A549 (cell line): ENCODE measurements at places on chromosomes 3 and 15.
A peak's percentile ranks its signal among the peaks of the same experiment; 100 is the strongest.

DNA sequence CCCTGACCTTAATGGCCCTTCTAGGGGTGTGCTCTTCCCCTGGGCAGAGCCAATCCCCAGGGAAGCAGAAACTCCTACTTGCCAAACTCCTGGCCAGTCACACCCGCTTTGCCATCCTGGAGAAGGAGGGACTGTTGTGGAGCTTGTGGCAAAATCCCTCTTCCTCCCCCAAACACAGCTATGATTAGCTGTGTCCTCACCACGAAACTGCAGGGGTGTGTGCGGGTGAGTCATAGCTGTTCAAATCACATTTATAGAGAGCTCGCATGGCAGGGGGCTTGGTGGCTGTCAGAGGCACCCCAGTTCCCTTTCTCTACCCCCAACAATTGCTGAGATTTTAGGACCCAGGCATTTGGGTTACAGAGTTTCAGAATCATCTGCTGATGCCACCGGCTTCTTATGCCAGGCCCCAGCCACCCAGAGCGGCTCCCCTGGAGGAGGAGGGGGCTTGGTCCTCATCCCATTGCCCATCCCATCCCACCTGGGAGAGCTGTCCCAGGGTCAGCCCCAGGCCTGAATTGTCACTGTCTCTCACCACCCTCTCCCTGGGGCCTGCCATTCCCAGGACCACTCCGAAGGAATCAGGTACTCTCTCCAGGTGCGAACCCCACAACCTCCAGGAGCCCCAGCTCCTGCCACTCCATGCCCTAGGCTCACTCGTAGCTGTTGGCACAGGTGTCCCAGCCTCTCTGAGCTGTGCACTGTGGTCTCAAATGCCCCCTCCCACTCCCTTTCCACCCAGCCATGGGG is 28.8 kb upstream of the MAGEF1 start:
- no peak for DNase-seq

DNA sequence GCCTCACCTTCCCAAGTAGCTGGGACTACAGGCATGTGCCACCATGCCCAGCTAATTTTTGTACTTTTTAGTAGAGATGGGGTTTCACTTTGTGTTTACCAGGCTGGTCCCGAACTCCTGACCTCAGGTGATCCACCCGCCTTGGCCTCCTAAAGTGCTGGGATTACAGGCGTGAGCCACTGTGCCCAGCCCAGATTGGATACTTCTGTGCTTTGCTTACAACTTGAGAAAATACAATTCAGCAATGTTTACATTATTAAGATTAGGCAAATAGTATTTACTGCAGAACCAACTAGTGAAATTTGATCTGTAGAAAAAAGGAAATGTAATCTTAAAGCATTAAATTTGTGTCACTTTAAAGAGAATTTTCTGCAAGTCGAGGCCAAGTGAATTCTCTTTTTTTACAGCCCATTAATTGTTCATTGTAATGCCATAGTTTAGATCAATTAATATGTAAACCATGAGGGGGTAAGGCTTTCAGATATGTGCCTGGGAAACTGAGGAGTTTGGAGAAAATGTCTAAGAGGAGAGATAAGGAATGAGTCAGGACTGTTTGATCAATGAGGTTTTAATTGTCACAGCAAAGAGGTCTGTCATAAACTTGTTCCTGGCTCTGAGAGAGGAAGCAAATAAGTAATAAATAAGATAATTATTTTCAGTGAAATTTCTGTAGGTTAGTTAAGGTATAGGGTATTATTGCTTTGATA is 15.3 kb downstream of the PYDC2 start:
- DNase-seq = no peak

- DNase-seq = no peak
Observed at GRCh38 chr3:135868801-135869200, 96.7 kb upstream of the PPP2R3A start.

DNA sequence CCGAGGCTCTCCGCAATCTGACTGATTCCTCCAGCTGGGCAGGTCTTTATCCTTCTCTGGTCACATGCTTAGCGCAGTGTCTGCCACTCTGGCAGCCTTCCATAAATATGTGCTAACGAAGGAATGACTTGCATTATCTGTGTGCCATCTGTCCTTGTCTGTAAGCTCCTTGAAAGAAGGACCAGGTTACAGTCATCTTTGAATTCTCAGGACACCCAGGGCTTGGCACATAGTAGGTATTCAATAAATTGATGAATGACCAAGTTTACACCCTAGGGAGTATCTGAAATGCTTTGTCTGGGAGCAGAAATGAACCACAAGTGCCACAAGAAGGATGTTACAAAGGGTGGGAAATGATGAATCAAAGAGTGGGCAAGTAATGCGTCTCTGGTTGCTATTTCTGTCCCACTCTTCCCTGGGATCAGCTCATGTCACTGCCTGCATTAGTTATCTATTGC is 16.5 kb upstream of the FAM3D start:
- DNase-seq = no peak

GRCh38 chr15:81322676-81323253 is 1.2 kb downstream of the STARD5 start:
- no peak for DNase-seq

GRCh38 chr3:143135150-143135549 is 15.6 kb downstream of the CHST2 start:
- DNase-seq = peak; percentile 19

DNA sequence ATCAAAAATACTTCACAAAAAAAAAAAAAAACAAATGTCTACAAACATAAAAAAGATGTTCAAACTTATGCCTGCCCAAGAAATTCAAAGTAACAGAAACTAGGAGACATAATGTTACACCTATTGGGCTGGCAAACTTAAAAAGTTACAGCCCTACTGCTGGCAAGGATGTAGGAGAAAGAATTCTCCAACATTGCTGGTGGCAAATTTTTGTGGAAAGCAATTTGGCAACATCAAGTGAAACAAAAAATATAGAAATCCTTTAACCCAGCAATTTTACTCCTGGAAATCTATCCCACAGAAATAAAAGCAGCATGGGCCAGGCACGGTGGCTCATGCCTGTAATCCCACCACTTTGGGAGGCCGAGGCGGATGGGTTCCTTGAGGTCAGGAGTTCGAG is 73.2 kb downstream of the STAG1 start:
- DNase-seq = no peak

DNA sequence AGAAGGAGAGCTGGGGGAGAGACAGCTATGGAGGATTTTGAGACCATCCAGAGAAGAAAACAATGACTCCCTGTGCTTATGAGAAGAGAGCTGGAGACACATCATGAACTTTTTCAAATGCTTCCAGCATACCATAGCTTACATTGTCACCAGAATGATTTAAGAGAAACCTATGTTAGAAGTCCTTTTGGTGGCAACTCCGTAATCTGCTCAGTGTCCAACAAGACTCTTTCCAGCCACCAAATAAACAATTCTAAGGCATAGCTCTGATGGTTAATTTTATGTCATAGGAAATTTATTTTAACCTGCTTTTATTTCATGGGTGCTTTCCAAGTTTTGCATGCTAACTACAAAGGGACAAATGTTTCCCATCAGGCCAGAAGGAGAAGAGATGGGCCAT is 200.3 kb upstream of the MCTP2 start:
- no peak for DNase-seq

DNA sequence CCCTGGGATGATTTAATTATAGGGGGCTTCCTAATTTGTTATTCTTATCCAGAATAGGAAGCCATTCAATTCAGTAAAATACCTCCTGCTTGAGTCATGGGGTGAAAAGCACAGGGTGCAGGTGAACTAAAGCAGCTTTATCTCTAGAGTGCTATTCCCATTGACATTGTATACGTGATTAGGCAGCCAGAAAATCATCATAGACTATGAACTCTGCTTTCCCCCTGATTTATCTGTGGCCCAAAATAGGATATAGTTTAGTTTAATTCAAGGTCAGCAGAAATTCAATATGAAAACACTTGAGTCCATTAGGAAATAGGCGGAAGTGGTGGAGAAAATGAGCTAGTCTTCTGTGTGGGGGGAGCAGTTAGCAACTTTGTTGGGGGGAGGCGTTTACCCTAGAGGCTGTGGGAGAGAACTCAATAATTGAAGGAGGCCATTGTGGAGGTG is 18.2 kb upstream of the PRKCI start:
- DNase-seq = no peak

DNA sequence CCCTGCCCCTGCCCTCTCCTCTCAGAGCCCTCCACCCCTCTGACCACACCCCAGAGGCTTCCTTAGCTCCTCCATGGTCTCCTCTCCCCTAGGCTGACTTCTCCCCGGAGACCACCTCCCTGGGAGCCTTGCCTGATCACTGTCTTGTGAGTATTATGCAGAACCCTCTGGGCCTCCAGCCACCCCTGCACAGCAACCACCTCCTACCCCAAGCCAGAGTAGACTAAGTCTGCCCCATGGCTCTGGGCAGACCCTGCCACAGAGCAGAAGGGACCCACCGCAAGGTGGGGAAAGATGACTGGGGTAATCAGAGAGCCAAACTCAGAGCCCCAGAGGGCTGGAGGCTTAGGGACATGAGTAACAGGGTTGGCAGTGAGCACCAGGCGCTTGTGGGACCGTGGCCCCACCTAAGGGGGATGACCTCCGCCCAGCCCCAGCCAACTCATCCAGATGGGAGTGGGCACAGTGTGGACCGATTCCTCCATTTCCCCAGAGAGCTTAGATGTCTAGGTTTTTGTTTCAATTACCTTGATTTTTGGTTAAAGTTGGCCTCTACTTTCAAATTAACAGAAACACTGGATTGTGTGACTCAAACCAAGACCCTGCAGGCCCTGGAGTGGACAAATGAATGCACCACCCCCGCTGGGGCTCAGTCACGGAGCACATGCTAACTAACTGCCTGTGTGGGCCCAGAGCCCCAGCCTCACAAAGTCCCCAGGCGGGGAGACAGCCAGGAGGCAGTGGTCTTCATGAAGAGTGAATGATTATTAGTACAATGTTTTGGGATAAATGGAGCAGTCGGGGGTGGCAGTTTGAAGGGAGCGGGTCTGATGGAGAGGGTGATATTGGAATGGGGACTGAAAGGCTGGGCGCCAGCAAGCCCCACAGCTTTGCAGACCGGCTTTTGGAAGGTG is 119.4 kb upstream of the PRR20G start:
- no peak for DNase-seq

DNA sequence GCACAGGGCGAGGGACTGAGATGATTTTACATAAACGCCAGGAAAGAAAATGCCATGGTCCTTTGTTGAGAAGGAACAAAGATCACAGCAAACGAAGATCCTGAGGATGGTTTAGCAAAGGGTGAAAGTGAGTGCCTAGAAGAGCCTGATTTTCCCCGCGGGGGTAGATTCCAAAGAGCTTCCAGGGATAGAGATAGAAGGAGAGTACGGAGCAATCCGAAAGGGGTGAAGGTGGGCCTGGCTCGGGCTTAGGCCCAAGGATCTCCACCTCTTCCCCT is 977 bp downstream of the CDC25A start:
- DNase-seq = no peak

- no peak for DNase-seq
Observed at GRCh38 chr15:41958002-41958420, 14.3 kb downstream of the EHD4 start.

DNA sequence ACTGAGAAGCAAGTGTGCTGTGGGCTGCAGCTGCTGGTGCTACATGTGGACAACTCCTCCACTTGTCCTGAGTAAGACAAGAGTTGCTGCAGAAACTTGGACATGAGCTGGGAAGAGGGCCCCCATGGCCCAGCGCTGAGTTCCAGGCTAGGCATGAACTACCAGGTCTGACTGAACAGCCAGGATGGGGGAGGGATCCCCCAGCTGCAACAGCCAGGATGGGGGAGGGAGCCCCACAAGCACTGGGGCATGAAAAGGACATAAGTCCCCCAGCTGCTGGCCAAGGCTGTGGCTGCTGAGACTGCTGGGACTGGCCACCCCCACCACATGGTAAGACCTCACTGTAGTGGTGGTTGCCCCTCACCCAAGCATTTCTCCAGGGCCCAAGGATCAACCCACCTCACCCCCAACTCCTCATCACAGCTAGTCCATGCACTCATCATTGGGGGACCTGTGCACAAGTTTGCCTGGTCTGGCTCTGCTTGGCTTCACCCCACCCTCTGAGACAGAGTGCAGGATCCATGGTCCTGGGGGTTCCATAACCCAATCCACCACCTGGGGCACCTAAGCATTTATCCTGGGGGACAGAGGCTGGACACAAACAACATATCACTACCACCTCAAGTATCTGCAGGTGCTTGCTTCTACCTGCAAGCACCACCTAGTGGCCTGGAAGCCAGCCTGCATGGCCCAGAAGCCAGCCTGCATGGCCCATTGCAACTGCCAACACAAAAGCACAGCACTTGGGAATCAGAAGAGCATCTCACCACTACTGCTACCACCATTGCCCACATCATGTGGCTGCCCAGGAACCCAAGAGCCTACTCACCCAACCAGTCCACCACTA is 84.5 kb upstream of the STT3B start:
- no peak for DNase-seq

- no peak for DNase-seq
Observed at GRCh38 chr3:174331095-174331800, 527.9 kb upstream of the NAALADL2 start.

GRCh38 chr3:270688-271087 is 74.1 kb downstream of the CHL1 start:
- DNase-seq = no peak

DNA sequence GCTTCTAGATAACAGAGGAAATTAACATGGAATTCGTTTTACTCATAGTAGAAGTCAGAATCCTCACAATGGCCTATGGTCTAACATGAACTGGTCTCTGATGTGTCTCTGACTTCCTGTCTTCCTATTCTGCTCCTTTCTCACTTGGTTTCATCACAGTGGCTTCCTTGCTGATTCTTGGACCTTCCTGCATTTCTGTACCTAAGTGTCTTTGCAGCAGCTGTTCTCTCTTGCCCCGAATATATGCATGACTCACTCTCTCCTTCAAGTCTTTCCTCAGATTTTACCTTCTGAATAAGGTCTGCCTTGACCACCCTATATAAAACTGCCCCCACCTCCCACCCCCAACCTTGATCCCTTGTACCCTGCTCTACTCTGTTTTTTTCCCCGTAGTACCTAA is 14.1 kb downstream of the ARL13B start:
- no peak for DNase-seq

DNA sequence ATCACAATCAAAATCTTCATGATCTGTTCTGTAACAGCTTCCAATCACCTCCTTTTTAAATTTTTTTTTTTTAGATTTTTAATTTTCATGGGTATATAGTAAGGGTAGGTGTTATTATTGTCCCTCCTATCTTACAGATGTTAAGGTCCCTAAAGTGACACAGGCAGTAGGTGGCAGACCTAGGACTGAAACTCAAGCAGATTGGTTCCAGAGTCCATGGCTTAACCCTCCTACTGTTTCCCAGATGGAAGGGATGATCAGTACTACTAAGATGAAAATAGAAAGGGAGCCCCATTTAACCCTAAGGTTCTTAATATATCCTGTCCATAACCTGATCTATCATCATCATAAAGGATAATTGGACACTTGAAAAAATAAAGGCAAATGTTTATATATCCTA is 57.1 kb downstream of the CHAC1 start:
- DNase-seq = no peak

DNA sequence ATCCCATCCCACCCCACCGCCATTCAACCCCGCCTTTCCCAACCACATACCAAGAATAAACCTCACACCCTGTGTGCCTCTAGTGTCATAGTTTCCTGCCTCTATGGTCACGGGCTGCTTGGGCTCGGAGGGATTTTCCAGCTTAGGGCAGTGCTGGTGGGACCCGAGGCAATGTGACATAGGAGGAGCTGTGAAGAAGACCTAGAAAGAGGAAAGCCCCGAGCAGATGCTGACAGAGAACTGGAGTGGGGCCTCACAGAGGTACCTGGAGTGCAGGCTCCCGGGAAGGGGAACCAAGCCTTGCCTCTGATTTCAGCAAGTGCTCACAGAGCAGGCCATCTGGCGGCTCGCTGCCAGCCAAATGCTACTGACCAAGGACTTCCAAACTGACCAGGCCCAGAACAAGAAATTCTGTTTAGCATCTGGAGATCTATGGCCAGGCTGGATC is 27.5 kb downstream of the BHLHE40 start:
- DNase-seq = no peak

- DNase-seq = no peak
Observed at GRCh38 chr3:154953538-154953937, 126.6 kb upstream of the MME start.
